Sigmoid colon (tissue), 7 donors: ENCODE measurements at places on chromosomes 1 and 21. TPM values are rescaled to one million over a fixed set of nuclear protein-coding genes. Genes with fewer than 3 reads are reported as not detected.

CALML6 gene
- 0.36 TPM for total RNA-seq

- DNase-seq, result no peak
Measured at GRCh38 chr1:198079432-198079951, 77.3 kb upstream of the NEK7 start.

- no peak for DNase-seq
Measured at GRCh38 chr1:89429062-89429461, 65.2 kb downstream of the GBP6 start.

GRCh38 chr21:45547545-45547900, 5.3 kb upstream of the SLC19A1 start:
- no peak for DNase-seq

GRCh38 chr1:217524787-217525520, 105.9 kb downstream of the GPATCH2 start:
- DNase-seq, result no peak

KRTAP12-2 gene
- total RNA-seq, result not detected

DNA sequence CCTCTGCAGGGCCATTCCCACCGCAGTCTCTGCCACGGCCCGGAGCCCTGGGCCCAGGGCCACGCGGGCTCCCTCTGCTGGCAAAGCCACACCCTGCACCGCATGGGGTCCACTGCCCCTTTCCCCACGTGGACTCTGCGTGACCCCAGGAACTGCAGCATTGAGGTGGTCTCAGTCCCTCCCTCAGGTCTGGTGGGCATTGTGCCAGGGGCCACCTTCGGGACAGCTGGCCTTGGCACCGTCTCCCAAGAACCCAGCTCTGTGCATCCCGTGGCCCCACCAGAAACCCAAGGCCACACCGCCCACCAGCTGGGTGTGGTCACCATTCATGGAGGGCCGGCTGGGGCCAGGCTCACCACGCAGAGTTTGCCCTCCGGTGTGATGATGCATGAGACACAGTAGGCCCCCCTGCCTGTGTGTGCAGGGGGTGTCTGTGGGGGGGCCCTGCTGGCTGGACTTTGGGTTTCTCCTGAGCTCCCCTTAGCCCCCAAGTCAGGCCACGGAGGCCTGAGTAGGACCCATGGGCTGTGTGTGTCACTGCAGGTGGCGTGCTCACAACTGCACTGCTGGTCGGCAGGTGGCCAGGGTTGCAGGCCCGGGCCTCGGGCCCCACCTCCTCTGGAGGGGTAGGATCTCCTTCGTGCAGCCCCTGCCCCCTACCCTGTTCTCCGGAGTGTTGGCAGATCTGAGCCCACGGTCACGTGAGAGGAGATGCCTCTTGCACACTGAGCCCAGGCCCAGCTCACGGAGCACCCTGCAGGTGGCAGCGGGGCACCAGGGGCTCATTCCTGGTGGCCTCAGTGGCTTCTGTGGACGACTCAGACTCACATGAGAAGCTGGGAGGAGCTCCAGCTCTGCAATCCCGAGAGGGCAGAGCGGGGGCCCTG, 5.8 kb downstream of the VWA1 start:
- no peak for DNase-seq

BMP8A gene
- 0.27 TPM for total RNA-seq

DNA sequence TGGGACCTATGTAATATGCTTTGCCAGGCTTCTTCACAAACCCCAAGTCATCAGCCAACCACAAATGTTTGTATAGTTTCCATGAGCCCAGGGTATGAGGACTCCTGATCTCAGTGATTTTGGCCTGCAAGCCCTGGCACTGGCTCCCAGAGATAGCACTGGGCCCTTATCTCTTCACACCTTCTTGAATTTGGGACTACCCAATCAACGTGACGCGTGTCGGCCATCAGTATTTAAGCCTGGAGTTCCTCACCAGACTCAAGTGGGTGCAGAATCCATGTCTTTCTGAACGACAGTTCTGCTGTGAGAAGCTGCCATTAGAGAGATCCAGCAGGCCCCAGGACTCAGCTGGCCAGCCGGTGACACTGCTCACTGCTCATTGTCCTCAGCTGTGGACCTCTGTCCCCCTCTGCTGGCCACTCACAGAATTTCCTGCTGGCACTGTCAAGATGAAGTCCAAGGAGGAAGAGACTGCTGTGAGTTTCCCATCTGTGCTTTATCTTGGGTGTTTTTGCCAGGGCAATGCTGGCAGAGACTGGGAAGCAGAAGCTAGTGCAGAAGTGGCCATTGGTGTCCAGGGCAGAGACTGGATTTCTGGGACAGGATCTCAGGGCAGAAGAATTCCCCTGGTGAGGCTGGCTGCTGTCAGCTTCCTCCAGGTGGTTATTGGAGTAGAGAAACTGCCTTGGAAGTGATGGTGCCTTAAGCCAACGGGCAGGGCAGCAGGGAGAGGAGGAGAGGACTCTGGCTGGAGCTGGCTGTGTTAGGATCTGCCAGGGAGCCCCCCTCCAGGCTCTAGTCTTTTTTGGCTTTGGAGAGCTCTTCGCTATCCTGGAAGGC, 28.4 kb downstream of the TMCC2 start:
- DNase-seq, result peak; percentile 95

COL8A2 gene
- 1.8 TPM for total RNA-seq

FCMR gene
- 1.1 TPM for total RNA-seq

DNA sequence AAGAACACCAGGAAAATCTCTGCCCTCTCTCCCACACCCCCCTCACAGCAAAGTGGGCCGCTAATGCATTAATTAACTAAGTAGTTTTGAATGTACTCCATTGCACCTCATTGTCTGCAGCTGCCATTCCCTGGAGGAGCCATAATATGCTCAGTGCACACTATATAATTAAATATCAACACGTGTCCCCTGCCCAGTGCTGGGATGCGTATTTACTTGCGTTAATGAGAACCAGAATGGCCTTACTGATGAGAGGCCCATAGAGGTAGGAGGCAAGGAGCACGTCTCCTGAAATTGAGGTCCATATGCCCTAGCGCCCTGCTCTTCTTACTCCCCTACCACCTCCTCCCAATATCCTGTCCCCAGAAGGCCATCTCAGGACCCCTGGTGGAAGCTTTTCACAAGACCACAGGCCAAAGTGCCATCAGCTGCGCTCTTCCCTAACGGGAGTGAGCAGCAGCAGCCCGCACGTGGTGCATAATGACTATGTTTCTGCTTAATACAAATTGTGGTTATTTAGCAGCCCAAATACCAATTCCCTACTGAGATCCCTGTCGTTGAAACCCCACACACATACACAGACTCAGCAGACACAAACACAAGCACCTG, 76.8 kb downstream of the PLXNA2 start:
- DNase-seq, result no peak

GRCh38 chr1:93519199-93519829, 71.4 kb downstream of the FNBP1L start:
- DNase-seq, result no peak

DNA sequence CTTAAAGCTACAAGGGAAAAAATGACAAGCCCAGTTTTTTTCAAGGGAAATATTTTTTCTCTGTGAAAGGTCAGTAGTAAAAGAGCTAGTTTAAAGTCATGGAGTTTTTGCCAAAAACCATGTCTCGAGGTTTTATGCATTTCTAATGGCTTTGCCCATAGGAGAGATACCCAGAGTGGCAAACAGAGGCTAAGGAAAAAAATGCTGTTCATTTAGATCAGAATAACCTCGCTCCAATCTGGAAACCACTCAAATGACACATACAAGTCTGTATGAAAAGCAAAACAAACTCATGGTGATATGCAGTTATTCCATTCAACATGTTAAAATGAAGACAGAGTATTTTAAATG, 36.9 kb upstream of the EDEM3 start:
- DNase-seq, result no peak

DNA sequence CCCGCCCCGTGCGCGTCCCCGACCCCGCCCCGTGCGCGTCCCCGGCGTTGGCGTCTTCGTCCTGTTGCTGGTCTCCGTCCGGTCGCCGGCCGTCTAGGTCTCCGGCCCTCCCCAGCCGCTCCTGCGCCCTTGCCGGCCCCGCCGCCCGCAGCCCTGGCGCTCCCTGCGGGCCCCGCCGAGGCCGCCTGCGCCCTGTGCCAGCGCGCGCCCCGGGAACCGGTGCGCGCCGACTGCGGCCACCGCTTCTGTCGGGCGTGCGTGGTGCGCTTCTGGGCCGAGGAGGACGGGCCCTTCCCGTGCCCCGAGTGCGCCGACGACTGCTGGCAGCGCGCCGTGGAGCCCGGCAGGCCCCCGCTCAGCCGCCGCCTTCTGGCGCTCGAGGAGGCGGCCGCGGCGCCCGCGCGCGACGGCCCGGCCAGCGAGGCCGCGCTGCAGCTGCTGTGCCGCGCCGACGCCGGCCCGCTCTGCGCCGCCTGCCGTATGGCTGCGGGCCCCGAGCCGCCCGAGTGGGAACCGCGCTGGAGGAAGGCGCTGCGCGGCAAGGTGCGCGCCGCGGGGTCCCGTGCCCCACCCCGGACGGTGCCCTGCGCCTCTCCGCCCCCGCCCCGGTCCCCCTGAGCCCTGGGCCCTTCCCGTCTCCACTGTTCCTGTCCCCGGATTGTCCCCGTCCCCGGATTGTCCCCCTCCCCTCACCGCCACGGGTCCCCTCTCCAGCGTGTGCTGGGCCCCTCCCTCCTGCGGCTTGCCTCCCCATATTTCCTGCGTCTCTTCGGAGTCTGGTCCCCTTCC, at the start of gene RNF187:
Gene RNF187 (plus strand): TSS at position 47 of the 789 bp plus-strand sequence.
- DNase-seq, result peak; percentile 93

- peak; percentile 48 for DNase-seq
Measured at GRCh38 chr1:3037281-3038040, 16.2 kb downstream of the ACTRT2 start.

GRCh38 chr1:23431431-23431830, 6.9 kb upstream of the TCEA3 start:
- no peak for DNase-seq

- DNase-seq, result no peak
Measured at GRCh38 chr1:201885531-201886075, 3.1 kb upstream of the SHISA4 start.

- DNase-seq, result no peak
Measured at GRCh38 chr1:71762514-71763255, 519.7 kb downstream of the NEGR1 start.

GBP6 gene
- not detected for total RNA-seq

- no peak for DNase-seq
Measured at GRCh38 chr1:26119892-26120608, 8.4 kb downstream of the PDIK1L start.

GRCh38 chr21:19276665-19277064, 873.1 kb upstream of the TMPRSS15 start:
- DNase-seq, result no peak

DNA sequence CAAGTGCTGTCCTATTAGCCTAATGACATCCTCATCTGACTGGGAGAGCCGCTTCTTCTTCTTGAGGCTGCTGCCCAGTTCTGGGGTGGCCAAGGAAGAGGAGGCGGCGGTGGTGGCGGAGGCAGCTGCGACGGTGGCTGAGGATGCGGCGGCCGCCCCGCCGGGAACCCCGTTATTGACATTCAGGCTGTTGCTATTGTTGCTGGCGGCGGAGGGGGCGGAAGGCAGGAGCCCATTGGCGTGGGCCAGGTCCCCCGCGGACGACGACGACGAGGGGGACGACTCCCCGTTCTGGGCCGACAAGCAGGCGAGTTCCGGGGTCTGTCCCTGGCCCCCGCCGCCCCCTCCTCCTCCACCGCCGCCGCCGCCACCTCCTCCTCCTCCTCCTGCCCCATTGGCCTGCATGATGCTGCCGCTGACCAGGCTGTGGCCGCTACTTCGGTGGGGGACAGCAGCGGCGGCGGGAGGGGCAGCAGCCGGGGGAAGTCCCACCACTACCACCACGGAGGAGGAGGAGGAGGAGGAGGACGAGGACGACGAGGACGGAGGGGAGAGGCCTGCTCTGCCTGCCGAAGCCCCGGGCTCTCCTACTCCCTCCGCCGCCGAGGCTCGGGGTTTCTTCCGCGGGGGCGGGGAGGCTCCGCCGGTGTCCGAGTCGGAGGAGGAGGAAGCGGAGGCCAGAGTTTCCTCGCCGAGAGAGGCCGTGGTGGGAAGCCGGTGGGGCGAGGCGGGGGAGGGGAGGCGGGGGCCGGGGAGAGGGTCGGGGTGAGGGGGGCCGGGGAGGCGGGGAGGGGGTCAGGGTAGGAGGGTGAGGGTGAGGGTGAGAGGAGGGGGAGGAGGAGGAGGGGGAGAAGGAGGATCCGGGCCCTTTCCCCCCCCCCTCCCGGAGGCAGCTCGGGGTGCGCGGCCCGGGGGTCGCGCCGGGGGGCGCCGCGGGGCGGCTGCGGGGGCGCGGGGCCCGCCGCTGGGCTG, 610 bp downstream of the WDR26 start:
- DNase-seq, result peak; percentile 70

DNA sequence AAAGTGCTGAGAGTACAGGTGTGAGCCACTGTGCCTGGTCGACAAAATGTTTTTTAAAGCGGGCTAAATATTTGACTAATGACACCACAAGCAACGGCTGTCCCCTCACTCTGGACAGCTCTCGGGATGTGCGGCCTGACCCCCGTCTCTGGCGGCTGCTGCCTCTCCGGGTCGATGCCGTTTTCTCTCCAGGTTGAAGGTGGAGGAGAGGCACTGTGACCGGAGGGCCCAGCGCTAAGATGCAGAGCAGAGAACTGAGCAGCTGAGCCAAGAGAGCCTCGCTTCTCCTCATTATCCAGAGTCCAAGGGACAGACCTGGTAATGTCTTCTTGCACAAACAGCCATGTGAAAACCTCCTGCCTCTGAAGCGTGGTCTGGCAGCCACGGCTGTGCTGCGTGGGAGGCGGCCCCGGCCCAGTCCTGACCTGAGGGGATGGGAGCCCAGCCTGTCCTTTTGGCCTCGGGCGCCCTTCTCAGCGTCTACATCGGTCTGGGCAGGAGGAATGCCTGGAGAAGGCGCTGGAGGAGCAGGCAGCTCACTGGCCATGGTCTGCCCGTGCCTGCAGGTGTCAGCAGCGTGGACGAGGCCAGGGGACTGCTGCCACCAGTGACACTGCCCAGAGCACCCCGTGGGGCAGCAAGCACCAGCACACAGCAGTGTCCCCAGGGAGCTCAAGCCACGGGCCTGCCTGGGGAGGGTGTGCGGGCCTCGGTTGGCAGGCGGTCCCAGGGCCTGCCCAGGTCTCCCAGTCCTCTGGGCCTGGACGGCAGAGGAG, 10.3 kb downstream of the MORN1 start:
- peak; percentile 66 for DNase-seq

DNA sequence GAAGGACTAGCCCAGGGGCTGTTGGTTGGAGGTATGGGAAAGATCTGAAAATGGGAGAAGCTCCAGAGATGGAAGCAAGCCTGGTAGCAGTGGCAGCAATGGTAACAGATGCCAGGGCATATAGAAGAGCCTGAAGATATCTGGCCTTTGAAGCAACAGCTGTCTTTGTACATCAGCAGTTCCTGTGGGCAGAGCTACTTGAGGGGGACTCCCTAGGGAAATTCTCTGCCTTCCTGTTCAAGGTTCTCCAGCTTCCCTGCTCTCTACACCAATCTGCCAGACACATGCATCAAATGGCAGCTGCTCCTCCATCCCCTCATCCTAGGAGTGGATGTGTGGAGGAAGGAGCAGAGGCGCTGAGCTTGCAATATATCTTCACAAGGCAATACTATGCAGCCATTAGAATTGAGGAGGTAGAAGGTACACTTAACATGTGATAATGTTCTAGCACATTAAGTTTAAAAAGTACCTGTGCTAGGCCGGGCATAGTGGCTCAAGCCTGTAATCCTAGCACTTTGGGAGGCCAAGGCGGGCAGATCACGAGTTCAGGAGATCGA, 2.2 kb downstream of the TMEM35B start:
- DNase-seq, result no peak
